ENCODE measurements at places on chromosomes 11 and 22.
A peak's percentile ranks its signal among the peaks of the same experiment; 100 is the strongest.

GRCh38 chr11:72671152-72672099 is 2.8 kb downstream of the PDE2A start:
- DNase-seq: no peak

DNA sequence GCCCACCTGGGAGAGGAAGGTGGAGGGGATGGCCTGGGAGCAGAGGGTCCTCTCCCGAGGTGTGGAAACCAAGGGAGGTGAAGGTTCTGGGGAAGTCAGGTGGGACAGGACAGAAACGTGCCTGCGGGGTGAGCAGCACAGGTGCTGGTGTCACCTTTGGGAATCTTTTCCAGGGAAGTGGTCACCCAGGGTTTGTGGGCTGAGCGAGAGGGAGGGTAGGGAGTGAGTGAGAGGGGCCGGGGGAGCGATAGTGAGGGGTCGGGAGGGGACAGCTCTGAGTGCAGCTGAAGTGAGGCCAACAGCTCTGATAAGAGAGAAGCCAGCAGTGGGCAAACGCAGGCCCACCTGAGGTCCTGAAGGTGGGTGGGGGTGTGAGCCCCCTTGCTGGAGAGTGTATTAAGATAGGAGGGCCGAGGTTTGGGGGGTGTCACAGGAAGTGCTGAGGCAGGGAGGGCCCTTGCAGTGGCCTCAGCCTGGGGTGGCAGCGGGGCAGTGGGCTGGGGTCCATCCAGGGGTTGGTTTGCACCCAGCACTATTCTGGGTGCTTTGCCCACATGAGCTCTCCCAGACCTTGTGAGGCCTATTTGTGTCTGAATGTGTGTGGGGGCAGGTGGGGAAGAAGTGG is 1.6 kb upstream of the SHANK3 start:
- DNase-seq: no peak

DNA sequence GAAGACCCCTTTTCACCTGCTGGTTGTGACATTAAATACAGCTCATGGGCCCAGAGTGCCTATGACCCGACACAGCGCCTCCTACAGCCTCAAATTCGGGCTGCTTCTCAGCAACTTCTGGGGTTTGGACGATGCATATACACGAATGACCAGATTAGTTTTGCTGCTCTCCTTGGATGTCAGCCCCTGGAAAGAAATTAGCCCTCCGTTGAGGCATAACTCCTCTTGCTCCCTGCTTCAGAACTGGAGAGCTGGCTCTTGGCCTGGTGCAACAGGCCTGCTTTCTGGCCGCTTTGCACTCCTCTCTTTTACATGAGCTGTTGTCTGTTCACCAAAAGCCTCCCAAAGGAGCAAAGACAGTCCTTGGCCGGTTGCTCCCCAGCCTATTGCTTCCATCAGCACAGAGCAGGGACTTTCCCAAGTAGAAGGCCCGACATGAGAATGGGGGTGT is 3.3 kb downstream of the TECTA start:
- DNase-seq: no peak

DNA sequence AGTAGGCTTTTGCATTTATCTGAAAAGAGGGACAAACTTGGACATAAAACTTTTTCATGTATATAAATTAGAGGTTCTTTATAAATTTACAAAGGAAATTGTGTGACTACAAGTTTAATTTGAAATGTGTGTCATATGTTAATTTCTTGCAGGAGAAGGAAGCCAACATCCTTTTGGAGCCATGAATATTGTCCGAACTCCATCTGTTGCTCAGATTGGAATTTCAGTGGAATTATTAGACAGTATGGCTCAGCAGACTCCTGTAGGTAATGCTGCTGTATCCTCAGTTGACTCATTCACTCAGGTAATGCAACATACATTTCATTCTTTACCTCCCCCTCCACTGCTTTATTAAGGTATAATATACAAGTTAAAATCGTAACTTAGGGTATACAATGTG is 35.2 kb downstream of the HIKESHI start:
- DNase-seq: no peak

DNA sequence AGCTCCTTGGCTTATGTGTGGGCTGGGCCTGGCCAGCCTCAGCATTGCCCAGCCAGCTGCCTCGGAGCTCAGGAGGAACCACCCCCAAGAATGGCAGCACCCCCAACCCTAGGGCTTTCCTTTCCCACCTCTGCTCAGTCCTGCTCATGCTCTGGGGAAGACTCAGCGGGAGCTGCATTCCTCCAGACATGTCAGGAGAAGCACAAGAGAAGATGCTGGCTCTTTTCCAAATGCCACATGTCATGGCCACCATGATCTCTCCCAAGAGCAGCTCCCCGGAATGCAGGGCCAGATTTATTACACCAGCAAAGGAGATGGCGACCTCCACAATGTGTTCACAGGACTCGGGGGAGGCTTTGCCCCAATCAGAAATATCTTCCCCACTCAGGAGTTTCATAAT is 143.7 kb downstream of the PKNOX2 start:
- no peak for DNase-seq

DNA sequence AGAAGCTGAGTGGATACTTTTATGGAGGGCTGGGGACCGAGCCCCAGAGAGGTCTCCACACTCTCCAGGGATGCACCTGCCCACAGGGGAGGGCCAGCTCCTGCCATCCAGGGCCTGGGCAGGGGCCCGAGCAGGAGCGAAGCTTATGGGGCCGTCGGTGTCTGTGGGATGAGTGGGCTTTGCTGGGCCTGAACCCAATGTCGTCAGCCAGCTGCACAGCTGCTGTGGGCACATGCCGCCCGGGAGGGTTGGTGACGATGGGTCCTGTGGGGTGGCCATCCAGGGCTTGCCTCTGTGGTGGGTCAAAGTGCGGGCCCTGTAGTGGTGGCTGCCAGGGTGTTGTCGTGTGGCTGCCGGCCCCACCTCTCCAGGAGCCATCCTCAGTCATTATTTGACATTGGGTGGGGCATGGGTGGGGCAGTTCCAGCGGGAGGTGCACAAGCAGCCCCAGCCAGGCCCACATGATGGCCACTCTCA is 447.1 kb downstream of the TBC1D22A start:
- DNase-seq: no peak

GRCh38 chr11:122155765-122156527 is 39.9 kb upstream of the BLID start:
- DNase-seq: no peak

DNA sequence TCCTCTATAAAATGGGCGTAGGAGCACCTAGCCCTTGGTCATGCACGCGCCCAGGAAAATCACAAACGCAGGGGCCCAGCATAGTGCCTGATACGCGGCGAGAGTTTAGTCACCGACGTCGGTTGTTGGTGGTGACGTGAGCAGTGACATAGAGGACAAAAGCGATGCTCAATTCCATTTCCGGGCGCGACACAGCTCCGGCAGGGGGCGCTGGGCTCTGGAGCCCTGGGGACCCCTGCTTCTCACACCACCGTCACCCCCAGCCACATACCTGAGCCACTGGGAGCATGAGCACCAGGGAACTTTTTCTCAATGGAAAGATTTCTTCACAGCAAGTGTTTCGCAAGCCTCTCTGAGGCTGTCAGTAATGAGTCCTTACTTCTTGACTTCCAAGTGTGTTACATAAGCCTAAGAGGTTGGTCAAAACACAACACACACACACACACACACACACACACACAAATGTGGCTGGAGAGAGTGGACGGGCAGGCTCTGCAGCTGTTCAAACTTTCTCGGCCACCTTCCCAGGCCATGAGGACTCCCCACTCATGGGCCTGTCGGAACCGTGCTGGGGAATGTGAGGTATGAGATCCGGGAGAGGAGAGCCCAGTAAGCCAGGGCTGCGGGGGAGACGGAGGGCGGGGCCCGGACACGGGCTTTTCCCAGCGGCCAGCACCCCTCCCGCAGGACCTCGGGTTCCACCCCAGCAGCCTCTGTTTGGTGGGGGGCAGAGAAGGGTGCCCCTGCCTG is 36.9 kb upstream of the LINC01488 start:
- DNase-seq: no peak

DNA sequence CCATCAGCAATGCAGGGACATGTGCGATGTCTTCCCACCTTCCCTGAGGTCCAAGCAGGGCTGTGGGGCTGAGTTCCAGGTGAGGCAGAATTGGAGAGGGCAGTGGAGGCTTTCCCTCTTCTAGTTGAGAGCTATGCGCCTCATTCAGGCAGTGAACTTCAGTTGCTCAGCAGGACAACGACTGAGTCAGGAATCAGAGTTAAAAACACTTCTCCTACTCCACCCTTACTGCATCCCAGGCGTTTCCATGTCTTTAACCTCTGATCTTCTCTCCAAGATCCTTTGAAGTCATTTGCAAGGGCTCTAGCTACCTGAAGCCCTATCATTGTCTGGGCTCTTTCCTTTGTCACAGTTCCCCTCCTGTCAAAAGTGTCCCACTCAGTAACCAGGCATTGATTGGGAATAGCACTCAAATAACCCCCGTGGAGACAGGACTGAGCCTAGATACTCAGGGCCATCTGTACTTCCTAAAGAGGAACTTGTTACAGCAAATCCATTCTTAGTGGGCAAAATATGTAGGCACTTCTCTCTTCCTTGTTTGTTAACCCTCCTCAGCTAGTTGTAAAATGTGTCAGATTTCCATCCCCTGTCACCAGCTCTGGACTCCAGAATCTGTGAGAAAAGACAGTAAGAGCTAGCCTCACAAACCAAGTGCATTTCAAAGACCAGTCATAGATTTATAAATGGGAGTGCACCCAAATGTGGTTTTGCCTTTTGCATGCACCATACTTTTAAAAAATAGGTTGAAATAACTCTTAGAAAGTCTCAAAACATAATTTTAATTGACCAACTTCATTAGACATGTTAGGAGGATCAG is 72.5 kb upstream of the MYO18B start:
- DNase-seq: no peak

DNA sequence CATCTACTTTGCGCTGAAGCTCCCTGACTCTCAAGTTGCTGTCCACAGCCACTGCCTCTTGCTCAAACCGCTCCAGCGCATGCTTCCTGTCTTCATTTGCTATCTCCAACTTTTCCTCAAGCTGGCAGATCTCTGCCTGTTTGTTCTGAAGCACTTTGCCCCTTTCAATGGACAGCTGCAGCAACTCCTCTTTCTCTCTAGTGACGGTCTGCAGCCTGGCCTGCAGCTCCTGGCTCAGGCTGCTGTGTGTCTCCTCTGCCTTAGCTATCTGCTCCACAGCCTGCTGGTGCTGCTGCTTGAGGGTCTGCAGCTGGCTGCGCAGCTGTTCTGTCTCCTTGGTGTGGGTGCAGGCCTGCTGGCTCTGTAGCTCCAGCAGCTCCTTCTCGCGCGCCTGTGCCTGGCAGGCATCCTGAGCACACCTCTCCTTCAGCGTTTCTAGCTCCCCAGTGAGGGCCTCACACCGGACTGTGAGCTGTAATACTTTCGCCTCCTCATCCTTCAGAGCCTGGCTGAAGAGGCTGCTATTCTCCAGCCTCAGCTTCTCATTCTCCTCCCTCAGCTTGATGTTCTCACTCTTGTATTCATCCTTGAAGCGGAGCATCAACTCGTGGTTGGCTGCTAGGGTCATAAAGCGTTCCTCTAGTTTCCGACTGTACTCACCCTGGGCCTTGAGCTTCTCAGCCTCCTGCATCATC is 723 bp downstream of the CCDC89 start:
- DNase-seq: no peak

GRCh38 chr11:37107415-37107814 is 509.4 kb upstream of the RAG2 start:
- no peak for DNase-seq

DNA sequence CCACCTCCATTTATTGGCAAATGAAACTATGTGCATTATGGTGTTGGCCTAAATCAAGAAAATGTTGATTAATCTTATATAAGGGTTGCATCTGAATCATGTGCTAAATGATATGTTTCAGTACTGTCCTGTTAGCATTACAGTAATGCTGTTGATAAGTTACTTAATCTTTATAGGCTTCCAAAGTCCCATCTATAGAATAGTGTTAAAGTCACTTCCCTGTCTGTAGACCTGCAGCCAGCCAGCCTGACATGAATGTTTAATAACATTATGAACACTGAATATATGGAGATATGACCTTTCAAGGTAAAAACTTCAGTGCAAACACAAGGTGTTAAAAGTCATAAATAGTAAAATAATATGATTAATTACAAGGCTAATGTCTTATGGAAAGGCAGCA is 3.6 kb upstream of the TOM1 start:
- DNase-seq: no peak

- no peak for DNase-seq
These were observed 122.5 kb upstream of the FGF3 start for GRCh38 chr11:69941546-69942332.

GRCh38 chr11:37948258-37948657 is 1350.2 kb upstream of the RAG2 start:
- DNase-seq: no peak

- DNase-seq: no peak
These were observed 110.0 kb upstream of the SPON1 start for GRCh38 chr11:13852481-13852880.

GRCh38 chr11:69834811-69835800 is 15.9 kb upstream of the FGF3 start:
- no peak for DNase-seq

DNA sequence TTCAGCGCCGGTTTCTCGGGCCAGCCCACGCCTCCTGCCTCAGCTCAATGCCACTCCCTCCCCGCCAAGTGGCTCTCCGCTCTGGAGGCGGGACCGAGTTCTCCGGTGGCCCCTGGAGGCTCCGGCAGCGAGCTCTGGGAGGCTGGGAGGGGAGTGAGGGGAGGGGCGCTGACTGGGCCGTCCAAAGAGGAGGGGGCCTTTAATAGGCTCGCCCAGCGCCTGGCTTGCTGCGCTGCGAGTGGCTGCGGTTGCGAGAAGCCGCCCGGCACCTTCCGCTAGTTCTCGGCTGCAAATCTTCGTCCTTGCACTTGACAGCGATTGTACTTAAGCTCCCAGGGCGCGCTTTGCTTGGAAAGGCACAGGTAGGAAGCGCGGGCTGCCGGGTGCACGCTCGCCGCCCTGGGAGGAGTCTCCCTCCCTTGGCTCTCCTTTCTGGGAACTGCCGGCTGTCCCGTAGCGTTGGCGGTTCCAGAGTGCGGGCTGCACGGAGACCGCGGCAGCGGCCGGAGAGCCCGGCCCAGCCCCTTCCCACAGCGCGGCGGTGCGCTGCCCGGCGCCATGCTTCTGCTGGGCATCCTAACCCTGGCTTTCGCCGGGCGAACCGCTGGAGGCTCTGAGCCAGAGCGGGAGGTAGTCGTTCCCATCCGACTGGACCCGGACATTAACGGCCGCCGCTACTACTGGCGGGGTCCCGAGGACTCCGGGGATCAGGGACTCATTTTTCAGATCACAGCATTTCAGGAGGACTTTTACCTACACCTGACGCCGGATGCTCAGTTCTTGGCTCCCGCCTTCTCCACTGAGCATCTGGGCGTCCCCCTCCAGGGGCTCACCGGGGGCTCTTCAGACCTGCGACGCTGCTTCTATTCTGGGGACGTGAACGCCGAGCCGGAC is at the start of gene ADAMTS15:
Gene ADAMTS15 (plus strand): TSS at position 230 of the 894 bp plus-strand sequence. CDS start 329 bp downstream, at position 559.
- DNase-seq: no peak

GRCh38 chr11:70925238-70925637 is 327.1 kb downstream of the SHANK2 start:
- no peak for DNase-seq

GRCh38 chr11:74783241-74783871 is 34.7 kb downstream of the RNF169 start:
- peak; percentile 74 for DNase-seq

GRCh38 chr22:17945156-17945887 is 79.0 kb downstream of the MICAL3 start:
- DNase-seq: no peak

- no peak for DNase-seq
These were observed 49.4 kb downstream of the GALNT18 start for GRCh38 chr11:11572386-11572785.
